ENCODE measurements at places on chromosomes 1 and 21.

GRCh38 chr1:114510274-114511031, 550 bp downstream of the TRIM33 start:
- ATAC-seq: peak; percentile 64

DNA sequence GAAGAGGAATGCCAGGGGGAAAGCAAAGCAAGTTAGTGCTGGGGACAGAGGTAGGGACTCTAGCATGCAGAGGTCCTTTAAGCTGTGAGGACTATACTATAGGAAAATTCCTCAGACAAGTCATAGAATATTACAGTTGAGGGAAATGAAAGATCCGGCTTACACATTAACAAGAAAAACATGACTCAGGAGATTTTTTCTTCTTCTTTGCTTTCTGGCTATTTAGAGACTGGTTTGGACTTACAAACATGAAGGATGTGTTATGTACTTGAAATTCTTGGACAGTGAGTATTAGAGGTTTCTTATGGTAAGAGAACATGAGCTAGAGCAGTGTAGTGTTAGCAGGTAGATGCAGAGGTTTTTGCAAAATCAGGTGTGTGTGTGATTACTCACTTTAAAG, 24.9 kb downstream of the USP25 start:
- peak; percentile 70 for ATAC-seq

DNA sequence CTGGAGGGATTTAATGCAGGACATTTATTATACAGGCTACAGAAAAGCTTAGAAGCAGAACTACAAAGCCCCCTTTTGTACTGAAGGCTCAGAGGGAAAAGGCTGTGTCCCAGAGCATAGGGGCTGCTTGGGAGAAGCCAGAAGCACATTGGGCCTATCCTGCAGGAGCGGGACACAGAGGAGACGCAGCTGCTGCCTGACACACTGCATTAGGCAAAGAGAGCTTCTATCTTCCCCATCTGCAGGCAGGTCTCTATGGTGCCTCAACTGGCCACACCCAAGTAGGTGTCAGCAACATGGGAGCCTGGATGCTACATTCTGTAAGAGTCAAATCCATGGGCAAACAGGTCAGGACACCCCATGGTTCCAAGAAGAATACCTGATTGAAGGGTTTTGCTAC, 595.9 kb downstream of the AJAP1 start:
- no peak for ATAC-seq

- no peak for ATAC-seq
Measured at GRCh38 chr1:218361298-218362065, 16.3 kb downstream of the TGFB2 start.

DNA sequence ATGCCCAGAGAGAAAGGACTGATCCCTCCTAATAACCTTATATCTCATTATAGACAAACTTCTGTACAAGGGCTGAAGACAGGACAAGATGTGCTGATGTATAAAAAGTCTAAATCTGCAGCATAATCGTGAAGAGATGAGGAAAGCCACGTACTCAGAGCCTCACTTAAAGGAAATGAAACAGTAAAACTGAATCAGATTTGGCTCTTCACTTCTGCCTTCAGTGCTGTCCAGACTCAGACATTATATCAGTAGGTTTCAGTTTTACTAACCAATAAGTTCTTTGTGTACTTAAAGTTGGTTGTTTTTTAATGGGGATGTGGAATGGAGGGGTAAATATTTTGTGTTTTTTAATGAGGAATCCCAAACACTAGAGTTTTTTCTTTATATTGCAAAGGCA, 45.3 kb upstream of the RGS1 start:
- peak; percentile 32 for ATAC-seq

DNA sequence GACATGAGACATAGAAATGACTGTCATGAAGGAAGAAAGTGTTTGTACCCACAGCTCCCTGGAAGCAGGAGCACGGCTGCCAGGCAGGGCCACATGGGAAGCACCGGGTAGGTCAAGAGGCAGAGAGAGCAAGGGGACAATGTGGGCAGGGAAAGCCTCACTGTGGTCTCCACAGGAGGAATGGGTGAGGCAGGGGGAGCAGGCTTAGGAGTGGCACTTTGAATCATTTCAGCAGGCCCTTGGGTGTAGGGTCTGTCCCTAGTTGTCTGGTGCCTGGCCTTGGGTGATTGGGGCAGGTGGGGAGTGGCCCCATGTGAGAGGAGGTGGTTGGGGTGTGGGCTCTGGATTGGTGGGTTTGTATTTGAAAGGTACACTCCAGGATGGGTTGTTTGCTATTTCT, 83.9 kb downstream of the PCBP3 start:
- ATAC-seq: peak; percentile 17
